ENCODE measurements at places on chromosomes 1 and 21. TPM values are rescaled to one million over a fixed set of nuclear protein-coding genes. Genes with fewer than 3 reads are reported as not detected.

GRCh38 chr1:15409388-15410222 is at the start of gene EFHD2:
EFHD2 (plus strand) TSS chr1:15409888; CDS start chr1:15409972, 84 bp downstream.
- no peak for DNase-seq

S100B gene
- polyA plus RNA-seq = not detected

DNA sequence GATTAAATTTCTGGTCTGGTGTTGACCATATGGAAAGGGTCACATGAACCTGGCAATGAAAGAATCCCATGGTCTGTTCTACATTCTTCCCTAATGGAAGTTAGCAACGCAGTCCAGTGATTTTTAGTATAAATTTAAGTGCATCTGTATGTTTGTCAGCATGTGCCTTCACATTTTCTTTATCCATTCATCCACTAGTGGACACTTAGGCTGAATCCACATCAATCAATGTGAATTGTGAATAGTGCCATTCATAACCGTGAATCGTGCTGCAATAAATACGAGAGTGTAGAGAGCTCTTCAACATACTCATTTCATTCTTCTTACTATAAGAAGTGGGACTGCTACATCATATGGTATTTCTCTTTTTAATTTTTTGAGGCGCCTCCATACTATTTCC is 12.7 kb upstream of the IFI16 start:
- DNase-seq = no peak

GRCh38 chr21:26833460-26833939 is 11.7 kb downstream of the ADAMTS1 start:
- no peak for DNase-seq

ATP1B1 gene
- 25.0 TPM for polyA plus RNA-seq

GRCh38 chr1:92951141-92951582 is 10.1 kb downstream of the DIPK1A start:
- no peak for DNase-seq

- no peak for DNase-seq
Observed at GRCh38 chr1:174194461-174194860, 35.1 kb downstream of the RABGAP1L start.

SUSD4 gene
- 0.29 TPM for polyA plus RNA-seq

FCRLA gene
- 0.12 TPM for polyA plus RNA-seq

DNA sequence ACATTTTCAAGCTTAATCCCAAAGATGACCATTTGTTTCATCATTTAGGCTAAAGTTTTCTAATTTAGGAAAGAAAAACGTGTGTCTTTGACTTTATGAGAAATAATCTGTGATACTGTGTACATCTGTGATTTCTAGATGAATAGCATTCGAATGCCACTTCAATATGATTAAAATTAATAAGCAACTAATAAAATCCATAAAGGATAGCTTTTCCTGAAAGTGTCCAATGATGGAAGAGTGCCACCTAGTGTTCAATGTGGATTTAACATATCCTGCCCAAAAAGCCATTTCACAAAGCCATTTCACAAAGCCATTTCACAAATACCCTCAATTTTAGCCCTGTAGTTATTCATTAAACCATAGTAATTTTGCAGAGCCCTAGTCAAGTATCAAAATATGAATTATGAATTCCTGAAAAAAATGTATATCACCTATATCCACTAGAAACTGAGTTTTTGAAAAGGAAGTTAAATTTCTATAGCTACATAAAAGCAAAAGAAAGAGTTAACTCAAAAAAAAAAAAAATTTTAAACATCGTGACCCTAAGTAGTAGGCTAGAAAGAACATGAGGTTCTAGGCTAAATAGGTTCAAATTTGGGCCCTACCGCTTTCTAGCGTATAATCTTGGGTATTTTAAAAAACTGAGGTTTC is 19.1 kb downstream of the NME7 start:
- peak; percentile 27 for DNase-seq

DNA sequence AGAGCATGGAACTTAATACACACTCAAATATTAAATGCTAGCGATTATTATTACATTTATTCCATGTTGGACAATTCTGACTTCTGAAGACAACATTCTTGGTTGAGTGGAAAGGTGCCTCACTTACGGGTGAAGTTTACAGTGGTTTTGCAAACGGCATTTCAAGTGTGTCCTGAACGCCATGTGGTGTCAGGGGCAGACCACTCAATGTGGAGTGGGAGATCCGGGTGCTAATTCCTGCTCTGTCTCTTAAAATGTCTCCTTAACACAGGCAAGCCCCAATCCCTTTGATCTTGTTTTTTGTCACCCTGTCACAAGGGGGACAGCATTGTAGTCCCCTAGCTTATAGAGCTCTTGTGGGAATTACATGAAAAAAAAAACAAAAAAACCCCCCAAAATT is 5.6 kb upstream of the TDRD10 start:
- no peak for DNase-seq

DNA sequence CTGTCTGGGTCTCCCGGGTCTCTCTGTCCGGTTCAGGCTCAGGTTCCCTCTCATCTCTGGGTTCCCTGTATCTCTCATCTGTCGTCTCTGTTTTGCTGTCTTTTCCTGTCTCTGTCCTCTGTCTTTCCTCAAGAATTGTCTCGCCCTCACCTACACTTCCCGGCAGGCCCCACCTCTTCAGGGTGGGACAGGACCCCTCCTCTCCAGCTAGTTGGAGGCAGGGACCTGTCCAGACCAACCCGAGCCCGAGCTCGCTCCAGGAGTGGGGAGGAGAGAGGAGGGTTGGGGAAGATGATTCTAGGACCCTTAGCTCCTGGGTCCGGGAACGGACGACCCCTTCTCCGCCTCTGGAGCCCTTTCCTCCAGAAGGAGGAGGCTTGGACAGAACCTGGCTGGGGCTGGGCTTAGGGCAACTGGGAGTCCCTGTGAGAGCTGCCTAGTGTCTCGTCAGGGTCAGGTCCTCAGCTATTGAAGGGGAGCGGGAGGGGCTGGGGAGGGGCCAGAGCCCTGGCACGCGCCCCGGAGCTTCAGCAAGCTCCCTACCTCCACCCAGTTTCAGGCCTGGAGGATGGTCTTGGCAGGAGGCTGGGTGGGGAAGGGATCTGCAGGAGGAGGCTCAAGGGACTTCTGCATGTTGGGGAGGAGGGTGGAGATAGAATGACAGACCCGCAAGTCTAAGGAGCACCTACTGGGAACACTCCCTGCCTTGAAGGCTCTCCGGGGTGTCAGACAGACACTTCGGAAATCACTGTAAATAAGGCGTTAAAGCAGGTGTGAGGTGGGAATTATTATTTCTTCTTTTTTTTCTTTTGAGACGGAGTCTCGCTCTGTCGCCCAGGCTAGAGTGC is 26.3 kb upstream of the EPB41 start:
- no peak for DNase-seq

DNA sequence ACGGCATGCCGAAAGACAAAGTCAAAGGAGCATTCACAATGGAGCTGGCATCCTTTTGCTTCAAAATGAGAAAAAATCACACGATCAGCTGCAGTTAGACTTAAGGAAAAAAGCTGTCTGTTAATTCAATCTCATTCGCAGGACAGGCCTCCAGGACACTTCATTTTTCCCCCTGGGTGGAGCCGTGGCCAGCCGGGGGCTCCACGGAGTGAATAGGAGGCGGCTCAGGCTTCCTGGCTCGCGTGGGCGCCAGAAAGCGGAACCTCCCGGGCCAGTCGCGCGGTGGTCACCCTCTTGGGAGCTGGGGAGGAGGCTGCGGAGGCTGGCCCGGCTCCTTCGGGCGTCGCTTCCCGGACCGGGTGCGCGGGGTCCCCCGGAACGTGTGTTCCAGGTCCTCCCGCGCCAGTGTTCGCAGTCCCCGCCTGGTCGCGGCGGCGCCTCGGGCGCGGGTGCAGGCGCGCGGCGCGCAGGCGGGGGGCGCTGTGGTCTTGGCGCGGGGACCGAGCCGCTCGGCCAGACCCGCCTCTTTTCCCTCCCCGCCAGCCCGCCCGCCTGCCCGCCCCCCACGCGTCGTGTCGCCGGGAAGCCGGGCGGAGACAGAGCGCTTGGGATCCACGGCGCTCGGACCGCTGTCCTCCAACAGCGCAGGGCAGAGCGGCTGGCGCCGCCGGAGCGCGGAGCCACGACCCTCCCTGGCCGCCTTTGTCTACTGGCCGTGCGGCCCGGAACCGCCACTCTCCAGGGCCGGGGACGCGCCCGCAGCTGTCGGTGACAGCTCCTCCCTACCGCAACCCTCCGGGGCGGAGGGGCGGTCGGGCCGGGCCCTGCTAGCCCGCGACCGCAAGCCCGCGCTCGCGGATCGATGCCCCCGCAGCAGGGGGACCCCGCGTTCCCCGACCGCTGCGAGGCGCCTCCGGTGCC is at the start of gene RHOU:
RHOU (plus strand) TSS at position 599 of the 921 bp plus-strand sequence; CDS start at position 863, 264 bp downstream.
- DNase-seq = no peak

DNA sequence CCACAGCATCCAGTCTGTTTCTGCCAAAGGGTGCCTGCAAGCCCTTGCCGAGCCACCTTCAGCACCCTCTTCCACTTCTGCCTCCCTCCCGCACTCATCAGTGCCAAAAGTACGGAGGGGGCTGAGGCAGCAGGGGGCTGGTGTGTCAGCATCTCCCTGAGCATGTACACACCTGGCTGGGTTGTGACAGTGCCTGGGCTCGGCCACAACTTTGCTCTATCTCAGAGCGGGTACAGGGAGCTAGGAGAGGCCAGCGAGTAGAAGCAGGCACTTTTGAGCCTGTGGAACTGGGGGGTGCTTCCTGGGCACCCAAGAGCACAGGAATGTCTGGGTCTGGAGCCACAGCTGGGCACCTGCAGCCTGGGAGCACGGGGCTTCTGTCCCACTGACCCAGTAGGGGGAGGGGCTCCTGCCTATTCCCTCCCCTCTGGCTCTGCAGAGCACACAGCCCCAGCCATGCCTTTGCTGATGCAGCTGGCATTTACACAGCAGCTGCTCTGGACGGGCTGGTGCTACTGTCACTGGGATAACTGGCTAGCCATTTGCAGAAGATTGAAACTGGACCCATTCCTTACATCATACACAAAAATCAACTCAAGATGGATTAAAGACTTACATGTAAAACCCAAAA is 319.8 kb upstream of the RRP15 start:
- no peak for DNase-seq

- no peak for DNase-seq
Observed at GRCh38 chr1:36737767-36738166, 255.1 kb upstream of the CSF3R start.
